ENCODE measurements at places on chromosomes 5 and 9.
A peak's percentile ranks its signal among the peaks of the same experiment; 100 is the strongest.

DNA sequence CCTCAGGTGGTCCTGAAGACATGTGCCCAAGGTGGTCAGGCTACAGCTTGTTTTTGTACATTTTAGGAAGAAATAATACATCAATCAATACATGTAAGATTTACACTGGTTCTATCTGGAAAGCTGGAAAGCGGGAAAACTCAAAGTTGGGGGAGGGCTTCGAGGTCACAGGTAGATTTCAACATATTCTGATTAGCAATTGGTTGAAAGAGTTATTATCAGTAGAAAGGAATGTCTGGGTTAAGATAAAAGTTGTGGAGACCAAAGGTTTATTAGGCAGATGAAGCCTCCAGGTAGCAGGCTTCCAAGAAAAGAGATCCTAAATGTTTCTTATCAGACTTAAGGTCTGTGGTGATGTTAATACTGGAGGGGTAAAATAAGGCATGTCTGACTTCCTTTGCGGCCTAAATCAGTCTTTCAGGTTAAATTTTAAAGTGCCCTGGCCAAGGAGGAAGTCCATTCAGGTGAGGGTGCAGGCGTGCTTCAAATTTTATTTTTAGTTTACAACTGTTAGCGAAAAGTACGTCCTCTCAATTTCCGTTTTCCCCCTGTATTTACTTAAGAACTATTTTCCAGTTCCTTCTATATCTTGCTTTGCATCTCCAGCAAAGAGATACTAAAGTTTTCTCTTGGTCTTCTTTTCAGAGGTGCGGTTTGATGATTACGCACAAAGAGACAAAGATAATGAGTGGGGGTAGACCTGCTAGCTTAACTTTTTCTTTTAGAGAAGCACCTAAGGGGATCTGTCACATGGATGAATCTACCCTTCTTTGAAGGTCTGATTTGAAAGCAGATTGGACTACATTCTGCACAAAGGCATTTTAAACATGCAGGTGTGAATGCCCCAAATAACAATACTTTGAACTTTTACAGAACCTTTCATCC, 578.6 kb downstream of the RAB3C start:
- no peak for DNase-seq

GRCh38 chr9:114931407-114931806, 1.0 kb upstream of the TNFSF8 start:
- DNase-seq, result no peak

DNA sequence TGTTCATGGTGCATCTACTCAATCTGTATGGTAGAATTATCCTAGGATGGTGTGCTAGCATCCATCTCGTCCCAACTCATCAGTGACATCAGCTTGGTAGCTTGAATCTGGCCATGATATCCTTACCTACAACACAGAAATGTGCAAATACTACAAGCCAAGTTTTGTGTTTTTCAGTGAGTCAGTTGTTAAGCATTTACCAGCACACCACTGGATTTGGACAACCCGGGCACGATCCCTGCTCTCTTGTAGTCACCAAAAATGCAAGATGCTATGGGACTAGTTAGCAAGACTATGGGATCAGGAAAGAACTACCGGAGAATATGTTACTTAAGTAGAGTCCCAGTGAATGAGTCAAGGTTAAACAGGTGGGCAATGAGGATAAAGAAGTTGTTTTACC, 32.1 kb upstream of the ZNF354B start:
- DNase-seq, result no peak

DNA sequence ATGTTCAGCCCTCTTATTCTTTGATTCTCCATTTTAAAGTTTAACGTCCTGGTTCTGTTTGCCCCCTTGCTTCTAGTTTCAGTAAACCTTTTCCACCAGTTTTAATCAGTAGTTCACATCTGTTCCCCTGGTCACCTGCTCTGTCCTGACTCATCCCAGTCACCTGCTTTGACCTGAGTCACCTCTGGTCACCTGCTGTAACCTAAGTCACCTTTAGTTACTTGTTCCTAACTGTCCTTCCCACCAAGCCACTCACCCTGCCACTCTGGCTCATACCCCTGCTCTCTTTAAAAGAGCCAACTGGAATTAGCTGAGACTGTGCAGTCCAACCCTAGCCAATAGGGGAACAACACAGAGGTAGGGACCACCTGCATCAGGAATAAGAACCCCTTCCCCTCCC, 43.0 kb downstream of the SEMA6A start:
- no peak for DNase-seq

GRCh38 chr9:116494815-116495634, 192.1 kb upstream of the TRIM32 start:
- peak; percentile 1 for DNase-seq

DNA sequence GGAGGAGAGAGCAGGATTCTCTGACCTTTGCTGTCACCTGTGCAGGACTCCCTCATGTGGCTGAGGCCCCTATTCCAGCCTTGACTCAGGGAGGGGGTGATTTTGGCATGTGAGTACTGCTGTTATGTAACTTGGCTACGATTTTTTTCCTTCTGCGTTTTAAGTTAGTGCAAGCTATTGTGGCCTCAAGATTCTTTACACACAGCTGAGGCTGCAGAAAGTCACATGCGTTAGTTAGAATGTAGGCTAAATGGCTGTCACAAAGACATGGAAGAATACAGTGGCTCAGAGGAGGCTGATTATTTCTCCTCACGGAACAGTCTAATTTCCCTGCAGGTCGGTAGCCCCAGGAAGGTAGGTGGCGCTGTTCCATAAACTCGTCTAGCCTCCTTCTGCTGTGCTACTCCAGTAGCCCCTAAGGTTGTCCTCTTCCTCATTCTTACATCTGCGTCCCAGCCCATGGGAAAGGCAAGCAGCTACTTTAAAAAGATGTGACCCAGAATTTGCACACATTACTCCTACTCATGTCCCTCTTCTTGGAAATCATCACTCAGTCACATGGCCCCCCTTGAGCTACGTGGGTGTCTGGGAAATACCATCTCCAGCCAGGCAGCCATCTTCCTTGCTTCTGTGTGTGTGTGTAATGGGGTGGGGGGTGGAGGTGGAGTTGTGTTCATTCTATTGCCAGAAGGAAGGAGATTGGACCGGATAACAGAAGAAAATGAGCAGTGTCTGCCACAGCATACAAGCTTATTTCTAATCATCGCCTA, 486.6 kb downstream of the CCDC171 start:
- DNase-seq, result no peak

GRCh38 chr9:37918665-37919170, 14.8 kb upstream of the SLC25A51 start:
- no peak for DNase-seq

DNA sequence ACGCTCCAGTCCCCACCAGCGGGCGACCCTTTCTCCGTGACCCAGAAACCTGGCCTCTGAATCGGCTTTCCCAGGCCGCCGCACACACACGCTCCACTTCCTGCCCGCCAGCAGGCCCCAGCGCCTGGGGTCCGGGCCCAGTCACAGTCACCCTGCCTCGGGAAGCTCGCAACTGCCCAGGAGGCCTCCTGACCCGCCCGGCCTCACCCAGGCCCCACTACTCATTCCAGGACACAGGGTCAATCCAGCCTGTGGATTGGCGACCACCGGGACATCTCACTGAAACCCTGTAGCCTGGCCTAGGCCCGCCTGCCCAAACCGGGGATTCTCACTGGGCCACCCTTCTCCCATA, 2.7 kb upstream of the IRX4 start:
- DNase-seq, result no peak

DNA sequence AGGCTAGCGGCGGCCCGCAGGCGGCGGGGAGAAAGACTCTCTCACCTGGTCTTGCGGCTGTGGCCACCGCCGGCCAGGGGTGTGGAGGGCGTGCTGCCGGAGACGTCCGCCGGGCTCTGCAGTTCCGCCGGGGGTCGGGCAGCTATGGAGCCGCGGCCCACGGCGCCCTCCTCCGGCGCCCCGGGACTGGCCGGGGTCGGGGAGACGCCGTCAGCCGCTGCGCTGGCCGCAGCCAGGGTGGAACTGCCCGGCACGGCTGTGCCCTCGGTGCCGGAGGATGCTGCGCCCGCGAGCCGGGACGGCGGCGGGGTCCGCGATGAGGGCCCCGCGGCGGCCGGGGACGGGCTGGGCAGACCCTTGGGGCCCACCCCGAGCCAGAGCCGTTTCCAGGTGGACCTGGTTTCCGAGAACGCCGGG, 253 bp downstream of the SLC12A2 start:
- no peak for DNase-seq

DNA sequence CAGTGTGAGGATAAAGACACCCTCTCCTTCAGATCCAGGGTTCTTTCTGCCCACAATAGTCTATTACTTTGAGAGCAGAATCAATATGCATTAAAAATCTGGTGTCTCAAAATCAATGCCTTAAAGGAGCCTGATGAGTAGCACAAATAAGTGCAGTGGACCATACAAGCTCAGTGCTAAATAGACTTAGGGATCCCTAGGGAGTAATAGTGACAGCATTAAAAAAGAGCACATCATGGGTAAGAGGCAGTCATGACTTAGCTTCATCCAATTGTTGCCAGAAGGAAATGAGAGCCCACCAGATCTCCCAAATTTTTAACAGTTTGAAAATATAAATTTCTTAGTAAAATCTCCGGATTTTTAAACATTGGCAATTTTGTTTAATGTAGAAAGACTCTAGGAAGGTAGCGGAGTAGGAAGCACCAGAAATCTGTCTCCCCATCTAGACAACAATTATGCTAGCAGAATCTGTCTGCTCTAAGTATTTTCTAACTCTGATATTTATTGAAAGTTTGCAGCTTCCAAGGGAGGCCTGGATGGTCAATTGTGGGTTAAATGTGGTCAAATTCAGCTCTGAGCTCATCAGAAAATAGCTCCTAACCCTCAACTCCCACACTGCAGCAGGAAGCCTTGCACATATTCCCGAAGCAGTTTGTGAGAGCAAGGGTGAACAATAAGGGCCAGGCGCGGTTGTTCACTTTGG, 443.9 kb downstream of the TLE1 start:
- DNase-seq, result no peak

GRCh38 chr5:60668686-60669304, 31.2 kb downstream of the DEPDC1B start:
- DNase-seq, result peak; percentile 1

DNA sequence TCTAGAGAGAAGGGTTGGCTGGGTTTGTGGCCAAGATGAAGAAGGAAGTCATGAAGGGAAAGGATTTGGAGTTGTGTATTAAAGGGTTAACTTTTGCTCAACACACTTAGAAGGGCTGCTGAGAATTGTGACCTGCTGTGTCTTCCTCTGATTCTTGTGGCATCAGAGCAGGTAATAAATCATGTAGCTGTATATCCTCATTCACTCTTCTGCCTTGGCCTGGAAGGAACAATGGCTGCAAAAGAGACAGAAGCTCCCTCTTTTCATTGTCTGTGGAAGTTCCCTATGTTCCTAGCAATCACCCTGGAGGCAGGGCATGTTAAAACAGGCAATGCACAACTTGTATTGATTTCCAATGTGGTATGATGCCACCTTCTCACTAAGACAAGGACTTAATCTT, 159.1 kb downstream of the LRRC70 start:
- DNase-seq, result no peak

DNA sequence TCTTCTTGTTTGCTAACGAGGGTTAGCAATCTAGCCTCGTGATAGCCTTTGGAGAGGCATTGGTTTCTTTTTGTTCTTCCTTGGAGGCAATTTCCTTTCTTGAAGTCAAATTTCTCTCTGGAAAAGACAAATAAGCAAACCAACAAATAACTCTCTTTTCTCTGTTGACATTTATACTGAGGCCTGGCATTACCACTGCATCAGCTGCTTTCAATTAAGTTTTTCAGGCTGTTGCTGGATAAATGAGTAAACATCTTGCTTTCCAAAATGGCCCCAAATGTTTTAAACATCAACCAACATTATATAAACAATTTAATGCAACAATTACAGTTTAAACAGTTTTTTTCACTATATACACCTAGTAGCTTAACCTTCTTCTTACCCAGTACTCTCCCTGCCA, 264.4 kb downstream of the HTR1A start:
- DNase-seq, result no peak

GRCh38 chr5:55927861-55928655, 66.7 kb downstream of the IL6ST start:
- DNase-seq, result no peak

DNA sequence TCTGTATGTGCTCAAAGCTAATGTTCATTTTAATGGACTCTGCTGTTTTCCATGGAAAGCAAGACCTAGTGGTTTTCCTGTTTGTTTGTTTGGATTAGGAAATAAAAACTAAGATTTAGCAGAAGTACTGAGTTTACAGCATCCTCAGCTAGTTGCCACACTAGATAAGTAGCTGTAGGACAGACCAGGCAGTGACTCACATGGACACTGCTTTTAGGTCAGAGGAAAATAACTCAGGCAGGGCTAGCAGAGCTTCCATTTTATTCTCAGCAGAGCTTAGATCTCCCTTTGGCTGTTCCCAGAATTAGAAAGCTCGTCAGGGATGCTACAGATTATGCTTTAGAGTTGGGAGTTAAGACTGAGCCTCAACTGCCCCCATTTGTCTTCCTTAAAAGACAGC, 204.4 kb downstream of the SH3GL2 start:
- DNase-seq, result no peak

All from NCI-H1417 (cell line).